ACHN (cell line): ENCODE measurements at places on chromosomes 1 and 21.
A peak's percentile ranks its signal among the peaks of the same experiment; 100 is the strongest.

- DNase-seq, result no peak
Observed at GRCh38 chr1:192709544-192709943, 73.6 kb downstream of the RGS13 start.

GRCh38 chr1:205285381-205286101 lies 36.0 kb downstream of the NUAK2 start:
- DNase-seq, result no peak

DNA sequence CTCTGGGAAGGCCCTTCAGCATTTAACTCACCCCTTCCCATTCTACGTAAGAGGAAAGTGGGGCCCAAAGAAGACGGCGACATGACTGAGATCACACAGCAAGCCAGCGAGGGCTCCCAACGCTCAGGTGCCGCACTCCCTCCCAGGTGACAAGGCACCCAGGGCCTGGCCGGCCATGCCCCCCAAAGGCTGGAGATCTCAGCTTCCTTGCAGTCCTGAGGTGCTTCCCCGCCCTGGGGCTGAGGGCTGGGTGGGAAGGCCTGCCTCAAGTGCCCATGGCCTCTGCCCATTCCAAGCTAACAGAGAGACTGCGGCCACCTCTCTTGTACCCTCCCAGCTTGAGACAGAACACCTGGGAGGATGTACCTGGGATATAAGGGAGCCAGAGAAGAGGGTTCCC lies 1.0 kb upstream of the CRYBG2 start:
- no peak for DNase-seq

DNA sequence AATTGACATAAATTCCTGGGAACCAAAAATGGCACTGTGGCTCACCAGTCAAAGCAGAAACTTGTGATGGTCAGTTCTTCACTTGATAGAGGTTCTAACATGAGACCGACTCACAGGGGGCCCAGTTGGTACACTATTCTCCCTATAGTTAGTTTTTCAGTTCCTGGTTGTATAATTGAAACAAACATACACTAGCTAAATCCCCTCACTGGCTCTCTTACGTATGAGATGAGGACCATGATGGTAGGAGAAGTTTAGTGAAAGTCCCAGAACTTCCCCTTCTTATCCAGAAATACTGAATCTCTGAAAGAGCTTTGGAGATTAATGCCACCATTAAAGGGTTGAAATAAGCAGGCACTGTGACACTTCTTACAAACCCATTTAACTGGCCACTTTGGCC lies 2.8 kb upstream of the S100B start:
- DNase-seq, result no peak

DNA sequence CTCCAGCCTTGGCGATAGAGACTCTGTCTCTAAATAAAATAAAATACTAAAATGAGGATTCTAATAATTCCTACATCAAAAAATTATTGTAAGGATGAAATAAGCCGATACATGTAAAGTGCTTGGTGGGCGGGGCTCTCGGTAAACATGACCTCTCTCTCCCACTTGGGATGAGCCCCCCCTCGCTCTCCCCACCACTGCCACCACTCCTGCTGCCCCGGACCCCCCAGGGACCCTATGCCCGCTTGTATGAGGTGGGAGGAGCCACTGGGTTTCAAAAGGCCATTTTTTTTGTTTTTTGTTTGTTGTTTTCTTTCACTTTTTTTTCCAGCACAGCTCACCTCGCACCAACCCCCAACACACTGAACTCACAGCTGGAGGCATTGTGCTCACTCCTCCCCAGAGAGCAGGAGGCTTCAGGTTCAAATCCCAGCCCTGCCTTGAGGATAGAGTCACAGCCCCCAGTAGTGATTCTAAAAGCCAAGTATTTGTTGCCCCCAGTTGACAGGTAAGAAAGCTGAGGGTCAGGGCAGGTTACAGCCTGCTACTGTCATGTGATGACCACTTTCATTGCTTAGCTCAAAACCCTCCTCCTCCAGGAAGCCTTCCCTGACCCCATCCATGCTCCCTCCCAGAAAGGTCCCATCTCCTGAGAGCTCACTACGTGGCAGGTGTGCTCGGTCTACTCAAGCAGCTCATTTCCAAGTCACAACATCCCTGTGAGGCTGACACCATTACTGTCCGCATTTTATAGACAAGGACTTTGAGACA lies 4.2 kb downstream of the SDC3 start:
- no peak for DNase-seq

DNA sequence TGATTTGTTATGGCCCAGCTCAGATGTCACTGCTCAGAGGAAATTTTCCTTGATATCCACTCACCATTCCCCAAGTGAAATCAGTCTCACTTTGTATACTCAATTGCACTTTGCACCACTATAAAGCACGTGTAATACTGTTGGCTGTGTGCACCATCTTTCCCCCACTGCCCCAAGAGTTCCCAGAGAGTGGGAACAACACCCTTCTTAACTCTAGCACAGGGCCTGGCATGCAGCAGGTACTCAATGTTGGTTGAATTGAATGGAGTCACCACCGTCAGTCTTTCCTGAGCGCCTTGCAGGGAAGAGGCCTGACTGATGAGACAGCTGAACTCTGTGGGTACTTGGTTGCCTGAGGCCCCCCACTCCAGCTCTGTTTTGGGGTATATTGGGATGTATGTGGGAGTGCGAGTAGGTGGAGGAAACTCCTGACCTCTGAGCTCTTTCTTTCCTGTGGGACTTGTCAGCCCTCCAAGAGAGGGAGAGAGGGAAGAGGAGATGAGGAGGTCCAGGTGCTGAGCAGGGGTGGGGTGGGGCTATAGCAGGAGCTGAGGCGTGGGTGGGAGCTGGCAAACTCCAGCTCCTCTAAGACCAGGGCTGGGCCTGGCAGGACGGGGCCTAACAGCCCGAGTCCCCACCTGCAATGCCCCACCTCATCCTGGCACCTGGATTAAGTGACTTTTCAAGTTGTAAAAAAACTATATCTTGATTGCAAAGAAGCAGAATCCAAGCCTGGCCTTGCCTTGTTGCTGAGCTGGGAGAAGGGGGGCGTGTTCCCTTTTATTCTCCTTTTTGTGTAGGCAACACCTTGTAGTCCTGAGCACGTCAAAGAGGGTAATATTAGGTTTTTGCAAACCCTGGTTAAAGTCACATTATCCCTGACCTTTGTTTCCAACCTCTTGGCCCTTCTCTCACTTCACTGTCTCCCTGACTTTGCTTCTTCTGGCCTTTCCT lies 19.4 kb upstream of the WASF2 start:
- no peak for DNase-seq

GRCh38 chr21:24759348-24760075 lies 847.8 kb downstream of the MRPL39 start:
- DNase-seq, result peak; percentile 1

DNA sequence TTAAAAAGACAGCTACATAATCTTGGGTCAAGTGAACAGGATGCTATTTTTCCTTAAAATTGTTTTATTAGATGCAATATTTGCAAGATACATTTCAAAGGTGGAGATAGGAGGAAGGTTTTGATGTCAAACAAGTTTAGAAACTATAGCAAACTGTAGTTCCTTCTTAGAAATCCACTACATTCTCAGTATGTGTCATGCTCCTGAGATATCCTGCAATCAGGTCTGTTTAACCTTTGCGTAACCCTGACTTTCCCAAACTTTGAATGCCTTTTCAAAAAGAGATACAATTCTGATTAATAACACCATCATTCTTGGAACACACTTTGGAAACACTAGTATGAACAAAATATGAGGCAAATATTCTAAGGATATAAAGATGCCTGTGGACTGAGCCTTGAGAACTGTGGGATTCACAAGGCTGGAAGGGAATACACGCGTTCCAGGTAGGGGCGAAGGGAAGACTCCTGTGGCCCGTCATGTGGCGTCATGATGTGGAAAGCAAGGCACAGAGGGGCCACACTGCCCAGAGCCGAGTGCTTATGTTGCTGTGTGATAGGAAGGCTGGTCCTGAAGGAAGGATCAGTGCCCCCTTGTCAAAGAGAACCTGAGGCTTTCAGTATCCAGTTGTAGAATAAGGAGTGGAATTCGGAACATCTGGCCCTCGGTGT lies 19.6 kb upstream of the TARBP1 start:
- DNase-seq, result no peak

- DNase-seq, result no peak
Observed at GRCh38 chr1:232380596-232380995, 249.3 kb downstream of the SIPA1L2 start.

DNA sequence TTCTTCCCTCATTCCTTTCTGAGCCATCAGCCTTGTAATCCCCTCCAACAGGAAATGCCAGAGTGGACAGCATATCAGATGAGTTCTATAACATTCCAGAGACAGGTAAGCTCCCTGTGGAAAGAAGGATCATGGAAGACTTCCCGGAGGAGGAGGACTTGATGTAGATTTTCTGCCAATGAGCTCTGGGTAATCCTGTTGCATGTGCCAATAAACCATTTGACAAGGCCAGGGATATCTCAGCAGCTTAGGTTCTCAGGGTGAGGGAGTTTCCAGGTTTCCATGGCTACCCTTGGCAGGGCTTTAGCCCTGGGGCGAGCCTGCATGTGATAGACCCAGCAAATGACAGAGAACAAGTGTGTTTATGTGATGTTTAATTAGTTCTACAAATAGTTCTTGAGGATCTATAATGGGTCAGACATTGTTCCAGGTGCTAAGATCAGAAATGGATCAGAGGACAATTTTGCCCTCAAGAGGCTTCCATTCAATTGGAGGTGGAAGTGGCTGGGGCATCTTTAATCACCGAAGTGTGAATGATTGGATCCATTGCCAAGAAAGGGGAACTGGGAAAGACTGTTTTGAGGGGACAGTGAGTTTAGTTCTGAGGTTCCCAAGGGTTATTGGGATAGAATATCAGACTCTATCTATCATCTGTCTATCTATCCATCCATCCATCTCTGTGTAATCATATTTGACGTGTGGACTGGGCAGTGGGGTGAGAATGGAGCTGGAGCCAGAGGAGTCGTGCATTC lies 6.9 kb downstream of the PLA2G5 start:
- no peak for DNase-seq

DNA sequence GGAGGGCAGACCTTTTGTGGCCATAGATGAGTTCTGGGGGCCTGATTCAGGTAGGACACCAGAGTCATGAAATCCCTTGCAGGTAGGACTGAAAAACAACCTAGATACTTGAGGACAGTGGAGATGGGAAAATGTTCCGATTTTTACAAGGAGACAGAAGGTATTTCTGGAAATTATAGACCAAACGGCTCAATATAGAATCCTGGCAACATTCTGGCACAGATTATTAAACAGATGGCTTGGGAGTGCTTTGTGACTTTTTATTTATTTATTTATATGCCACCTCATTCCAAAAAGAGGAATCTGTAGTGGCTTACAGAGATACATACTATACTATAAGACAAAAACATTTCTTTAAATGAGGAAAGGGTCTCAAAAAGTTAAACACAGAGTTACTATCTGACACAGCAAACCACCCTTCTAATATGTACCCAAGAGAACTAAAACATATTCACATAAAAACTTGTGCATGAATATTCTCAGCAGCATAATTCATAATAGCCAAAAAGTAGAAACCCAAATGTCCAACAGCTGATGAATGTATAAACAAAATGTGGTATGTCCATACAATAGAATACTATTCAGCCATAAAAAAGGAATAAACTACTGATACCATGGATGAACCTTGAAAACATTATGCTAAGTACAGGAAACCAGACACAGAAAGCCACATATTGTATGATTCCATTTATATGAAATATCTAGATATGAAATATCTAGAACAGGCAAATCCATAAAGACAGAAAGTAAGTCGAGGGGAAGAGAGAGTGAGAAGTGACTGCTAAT lies 49.8 kb downstream of the CDK18 start:
- DNase-seq, result no peak

GRCh38 chr1:89286549-89287180 lies 14.0 kb upstream of the GBP5 start:
- no peak for DNase-seq

GRCh38 chr1:86754265-86754974 lies 50.0 kb downstream of the SH3GLB1 start:
- DNase-seq, result no peak

GRCh38 chr1:7552402-7552801 lies 218.7 kb upstream of the VAMP3 start:
- peak; percentile 82 for DNase-seq

DNA sequence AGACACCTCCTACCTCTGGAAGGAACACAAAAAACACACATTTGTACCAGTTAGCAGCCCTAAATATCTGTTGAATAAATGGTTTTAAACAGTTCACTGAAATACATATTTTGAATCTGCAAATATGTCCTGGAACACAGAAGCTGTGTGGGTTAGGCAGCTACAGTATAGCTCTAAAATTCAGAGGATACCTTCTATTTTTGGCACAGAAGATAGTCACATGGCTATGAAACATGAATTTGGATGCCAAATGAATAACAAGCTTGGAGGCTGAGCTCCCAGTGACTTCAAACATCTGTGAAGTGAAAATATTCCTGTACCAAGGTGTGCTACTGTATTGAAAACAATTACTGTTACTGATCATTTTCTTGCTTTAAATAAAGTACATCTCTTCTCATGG lies 391.5 kb upstream of the ADGRL2 start:
- DNase-seq, result no peak

GRCh38 chr1:155168456-155169210 lies 4.5 kb downstream of the KRTCAP2 start:
- no peak for DNase-seq

DNA sequence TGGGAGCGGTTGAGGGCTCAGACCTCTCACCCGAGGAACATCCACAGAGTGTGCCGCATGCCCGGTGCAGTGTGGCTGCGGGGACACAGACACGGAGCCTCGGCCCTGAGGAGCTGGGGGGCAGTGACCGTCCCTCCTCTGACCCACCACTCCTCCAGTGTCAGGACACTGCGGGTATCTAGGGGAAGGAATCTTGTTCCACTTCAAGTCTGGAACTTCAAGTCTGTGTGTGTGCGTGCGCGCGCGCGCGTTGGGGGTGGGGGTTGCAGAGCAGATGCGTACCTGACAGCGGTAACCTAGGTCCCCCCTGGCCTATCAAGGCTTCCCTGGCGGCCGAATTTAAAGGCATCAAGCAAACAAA lies 17.3 kb downstream of the PCSK9 start:
- DNase-seq, result no peak

GRCh38 chr1:217919683-217920388 lies 288.7 kb downstream of the SPATA17 start:
- no peak for DNase-seq

- no peak for DNase-seq
Observed at GRCh38 chr1:183996396-183996795, 41.1 kb downstream of the COLGALT2 start.

DNA sequence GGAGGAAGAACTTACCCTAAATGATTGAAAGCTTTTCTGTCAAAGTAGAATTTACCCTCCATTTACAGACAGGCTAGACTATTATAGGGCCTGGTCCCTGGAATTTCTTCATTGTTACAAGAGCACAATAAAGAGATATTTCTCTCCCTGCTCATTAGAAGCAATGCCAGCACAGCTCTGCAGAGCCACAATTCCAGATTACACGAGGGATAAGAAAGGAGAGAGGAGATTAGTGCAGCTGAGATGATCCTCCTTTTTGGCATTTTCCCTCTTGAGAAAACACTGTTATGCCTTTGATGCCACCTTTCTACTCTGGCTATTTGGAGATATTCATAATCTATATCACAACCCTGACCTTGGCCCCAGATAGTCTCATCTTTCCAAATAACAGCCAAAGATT lies 1119.5 kb upstream of the TMPRSS15 start:
- DNase-seq, result no peak
